ENCODE measurements at places on chromosomes 7 and 10. TPM values are rescaled to one million over a fixed set of nuclear protein-coding genes. Genes with fewer than 3 reads are reported as not detected.

GRCh38 chr7:88268051-88268450 lies 38.6 kb downstream of the STEAP4 start:
- DNase-seq = no peak

DNA sequence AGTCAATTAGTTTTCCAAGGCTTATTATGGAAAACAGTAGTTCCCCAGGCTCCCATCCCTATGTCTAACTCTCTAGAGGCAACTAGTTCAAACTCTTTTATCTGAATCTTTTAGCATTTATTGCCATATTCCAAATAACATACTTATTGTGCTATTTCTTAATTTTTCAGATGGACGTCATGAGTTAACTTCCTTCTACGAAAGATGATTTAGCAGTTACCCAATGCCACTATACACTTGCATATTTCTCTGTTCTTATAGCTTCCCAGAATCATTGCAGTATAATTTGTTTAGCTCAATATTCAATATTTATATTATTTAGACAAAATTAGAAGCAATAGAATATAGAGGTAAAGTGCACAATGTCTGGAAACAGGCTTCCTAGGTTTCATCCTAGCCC lies 52.8 kb downstream of the REEP3 start:
- no peak for DNase-seq

DNA sequence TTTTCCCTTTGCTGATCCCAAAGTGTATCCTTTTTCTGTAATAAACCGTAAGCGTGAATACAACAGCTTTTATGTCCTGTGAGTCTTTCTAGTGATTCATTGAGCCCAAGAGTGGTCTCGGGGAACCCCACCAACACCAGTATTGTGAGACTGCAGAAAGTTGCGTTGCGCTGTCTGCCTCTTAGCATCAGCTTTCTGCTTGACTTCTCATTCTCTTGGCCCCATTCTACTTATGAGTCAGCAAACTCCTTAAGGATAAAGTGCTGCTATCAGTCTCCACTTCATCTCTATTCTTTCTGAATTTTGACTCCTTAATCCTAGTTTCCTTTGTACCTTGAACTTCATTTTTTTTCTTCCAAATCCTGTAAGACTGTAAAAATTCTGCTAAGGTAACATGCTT lies 184.3 kb upstream of the MBL2 start:
- DNase-seq = no peak

DNA sequence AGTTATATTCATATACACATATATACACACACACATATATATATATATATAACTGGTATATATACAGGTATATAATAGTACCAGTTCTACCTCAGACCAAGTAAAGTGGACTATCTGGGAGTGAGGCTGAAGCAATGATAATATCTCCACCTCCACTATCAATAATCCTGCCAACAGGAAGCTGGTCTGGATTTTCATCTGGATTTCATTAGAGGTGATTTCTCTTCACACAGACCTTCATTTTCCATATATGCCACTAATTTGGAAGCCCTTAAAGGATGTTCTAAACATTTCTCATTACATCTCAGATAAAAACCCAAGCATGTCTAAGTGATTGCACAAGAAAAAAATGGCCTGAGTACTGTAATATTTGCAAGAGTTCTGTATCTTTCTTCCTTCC lies 1.7 kb upstream of the SLC35B4 start:
- DNase-seq = no peak

- no peak for DNase-seq
Measured at GRCh38 chr7:122046402-122046801, 97.6 kb downstream of the AASS start.

- no peak for DNase-seq
Measured at GRCh38 chr7:94741179-94741578, 85.2 kb upstream of the SGCE start.

- DNase-seq = no peak
Measured at GRCh38 chr7:1505731-1506550, 1.8 kb upstream of the INTS1 start.

BAMBI gene
- 2.9 TPM for total RNA-seq

TRIM73 gene
- total RNA-seq = 19.1 TPM

DNA sequence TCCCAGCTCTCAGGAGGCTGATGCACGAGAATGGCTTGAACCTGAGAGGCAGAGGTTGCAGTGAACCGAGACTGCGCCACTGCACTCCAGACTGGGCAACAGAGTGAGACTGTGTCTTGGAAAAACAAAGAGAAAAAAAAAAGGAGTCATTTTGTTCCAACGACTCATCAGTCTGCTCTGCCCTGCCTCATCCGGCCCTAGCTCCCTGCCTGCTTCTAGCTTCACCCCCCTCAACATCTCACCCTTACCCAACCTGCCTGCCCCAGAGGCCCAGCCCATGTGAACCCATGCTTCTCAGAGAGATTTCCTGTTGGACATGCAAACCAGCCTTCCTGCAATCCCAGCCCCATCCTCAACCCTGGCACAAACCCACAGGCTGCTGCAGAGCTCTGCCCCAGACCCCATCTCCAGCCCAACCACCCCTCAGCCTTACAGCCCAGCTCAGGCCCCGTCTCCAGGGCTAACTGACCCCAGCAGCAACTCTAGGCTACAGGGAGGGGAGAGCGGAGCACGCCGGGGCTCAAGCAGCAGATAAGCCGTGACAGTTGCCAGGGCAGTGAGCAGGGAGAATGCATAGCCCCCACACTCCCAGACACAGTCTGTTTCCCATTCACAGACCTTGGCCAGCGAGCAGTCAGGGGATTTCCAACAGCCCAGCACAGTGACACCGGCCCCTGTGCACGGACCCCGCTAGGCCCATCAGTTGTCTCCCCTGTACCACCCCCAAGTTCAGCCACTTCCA lies 86.0 kb upstream of the KCTD7 start:
- no peak for DNase-seq

DNA sequence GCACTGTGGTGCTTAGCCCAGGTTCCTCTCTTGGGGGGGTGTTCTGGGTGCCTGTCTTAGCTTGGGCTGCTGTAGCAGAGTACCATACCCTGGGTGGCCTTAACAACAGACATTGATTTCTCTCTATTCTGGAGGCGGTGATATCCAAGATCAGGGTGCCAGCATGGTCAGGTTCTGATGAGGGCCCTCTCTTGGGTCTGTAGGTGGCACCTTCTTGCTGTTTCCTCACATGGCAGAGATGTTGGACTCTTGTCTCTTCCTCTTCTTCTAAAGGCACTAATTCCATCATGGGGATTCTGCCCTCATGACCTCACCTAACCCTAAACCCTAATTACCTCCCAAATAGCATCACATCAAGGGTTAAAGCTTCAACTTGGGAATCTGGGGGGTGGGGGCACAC lies 19.9 kb upstream of the CRHR2 start:
- DNase-seq = no peak

GRCh38 chr7:88111140-88111743 lies 108.6 kb downstream of the SRI start:
- DNase-seq = no peak

GRCh38 chr10:71569775-71570588 lies 149.6 kb downstream of the C10orf105 start:
- peak; percentile 66 for DNase-seq

ELFN1 gene
- not detected for total RNA-seq

- DNase-seq = no peak
Measured at GRCh38 chr10:122057841-122058413, 69.0 kb downstream of the TACC2 start.

SHH gene
- total RNA-seq = not detected

STOX1 gene
- total RNA-seq = 0.25 TPM

- no peak for DNase-seq
Measured at GRCh38 chr7:122972056-122972455, 23.4 kb downstream of the TAS2R16 start.

CDNF gene
- total RNA-seq = 3.7 TPM

FBXO24 gene
- 0.78 TPM for total RNA-seq

MAGI2 gene
- not detected for total RNA-seq

- no peak for DNase-seq
Measured at GRCh38 chr7:5296015-5296610, 13.4 kb downstream of the SLC29A4 start.

PLPP4 gene
- not detected for total RNA-seq

SMNDC1 gene
- 48.1 TPM for total RNA-seq

DNA sequence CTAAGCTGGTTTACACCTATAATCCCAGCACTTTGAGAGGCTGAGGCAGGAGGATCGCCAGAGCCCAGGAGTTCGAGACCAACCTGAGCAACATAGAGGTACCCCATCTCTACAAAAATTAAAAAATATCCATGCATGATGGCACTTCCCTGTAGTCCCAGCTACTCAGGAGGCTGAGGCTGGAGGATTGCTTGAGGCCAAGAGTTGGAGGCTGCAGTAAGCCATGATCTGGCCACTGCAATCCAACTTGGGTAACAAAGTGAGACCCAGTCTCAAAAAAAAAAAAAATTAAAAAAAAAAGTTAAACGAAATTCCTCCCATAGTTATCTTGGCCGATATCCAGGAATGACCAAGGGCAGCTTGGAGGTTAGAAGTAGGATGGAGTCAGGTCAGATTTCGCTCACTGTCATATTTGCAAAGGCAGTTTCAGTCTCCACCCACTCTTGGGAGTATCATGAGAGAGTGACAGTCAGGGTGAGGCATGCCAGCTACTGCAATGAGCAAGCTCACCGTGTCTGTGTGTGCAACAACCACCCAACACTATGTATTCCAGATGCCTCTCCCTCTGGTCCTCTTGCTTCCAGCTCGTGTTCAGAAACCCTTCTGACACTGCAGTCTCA lies 6.0 kb upstream of the ZDHHC4 start:
- DNase-seq = no peak

GRCh38 chr7:143901332-143901667 lies 676 bp downstream of the TCAF1 start:
- no peak for DNase-seq

- no peak for DNase-seq
Measured at GRCh38 chr7:30989824-30990672, 26.3 kb downstream of the GHRHR start.

ADAMTS14 gene
- not detected for total RNA-seq

GRCh38 chr10:17854044-17854652 lies 45.0 kb downstream of the MRC1 start:
- no peak for DNase-seq

DNA sequence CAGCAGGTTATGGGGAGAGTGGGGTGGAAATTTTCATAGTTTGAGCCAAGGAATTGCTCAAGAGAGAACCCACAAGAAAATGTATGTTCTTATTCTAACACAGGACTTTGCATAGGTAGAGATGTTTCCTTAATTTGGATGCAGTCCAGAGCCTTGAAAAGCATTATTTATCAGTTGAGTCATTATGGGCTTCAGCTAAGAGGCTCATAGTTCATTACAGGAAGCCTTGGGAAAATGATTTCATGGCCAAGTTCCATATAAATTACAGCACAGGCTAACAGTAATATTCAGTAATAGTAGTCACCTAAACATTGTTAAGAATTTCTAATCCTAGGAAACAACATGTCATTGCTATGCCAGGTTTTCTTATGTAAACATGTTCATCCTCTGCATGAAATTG lies 131.1 kb upstream of the PTPRZ1 start:
- no peak for DNase-seq
